ENCODE measurements at places on chromosomes 1 and 21.

- DNase-seq: no peak
Measured at GRCh38 chr1:201487742-201488141, 18.8 kb upstream of the PHLDA3 start.

DNA sequence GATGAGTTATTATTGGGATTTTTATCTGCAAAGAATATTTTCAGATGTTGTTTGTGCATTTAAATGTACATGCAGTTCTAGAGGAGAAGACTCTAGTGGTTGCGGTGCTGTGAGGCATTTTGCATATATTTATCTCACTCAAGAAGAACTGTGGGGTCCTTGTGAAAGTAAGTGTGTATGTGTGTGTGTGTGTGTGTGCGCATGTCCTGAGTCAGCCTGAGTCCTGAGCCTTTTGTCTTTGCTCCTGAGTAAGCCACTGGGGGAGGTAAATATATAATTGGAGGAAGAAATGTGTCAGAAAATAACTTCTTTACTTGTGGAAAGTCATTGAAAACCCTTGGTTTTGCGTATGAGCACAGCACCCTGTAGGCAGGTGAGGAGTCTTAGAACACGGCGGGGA is 55.6 kb upstream of the CD34 start:
- DNase-seq: no peak

DNA sequence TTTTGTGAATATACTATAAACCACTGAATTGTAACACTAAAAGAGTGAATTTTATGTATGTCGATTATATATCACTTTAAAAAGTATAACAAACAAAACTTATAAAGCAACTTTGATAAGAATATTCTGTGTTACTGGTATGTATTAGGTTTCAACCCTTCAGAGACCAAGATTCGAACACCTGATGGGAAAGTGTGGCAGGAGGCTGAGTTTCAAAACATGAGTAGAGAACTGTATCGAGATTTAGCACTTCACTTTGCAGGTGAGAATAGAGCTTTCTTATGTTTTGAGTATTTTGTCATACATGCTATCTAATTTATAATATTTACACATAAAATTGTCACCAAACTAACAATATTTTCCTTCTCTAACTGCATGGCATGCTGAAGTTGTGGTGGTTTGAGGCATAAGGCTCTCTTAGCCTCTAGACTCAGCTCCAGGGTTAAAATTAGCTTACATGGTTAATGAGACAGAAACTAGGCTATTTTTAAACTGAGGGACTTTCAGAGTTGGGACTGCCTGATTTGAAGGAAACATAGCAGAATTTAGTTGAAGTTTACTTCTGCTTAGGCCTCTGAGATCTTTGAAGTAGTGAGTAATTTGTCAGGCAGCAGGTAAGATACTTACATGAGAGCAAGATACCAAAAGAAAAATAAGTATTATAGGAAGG is 48.6 kb downstream of the CEP350 start:
- no peak for DNase-seq

DNA sequence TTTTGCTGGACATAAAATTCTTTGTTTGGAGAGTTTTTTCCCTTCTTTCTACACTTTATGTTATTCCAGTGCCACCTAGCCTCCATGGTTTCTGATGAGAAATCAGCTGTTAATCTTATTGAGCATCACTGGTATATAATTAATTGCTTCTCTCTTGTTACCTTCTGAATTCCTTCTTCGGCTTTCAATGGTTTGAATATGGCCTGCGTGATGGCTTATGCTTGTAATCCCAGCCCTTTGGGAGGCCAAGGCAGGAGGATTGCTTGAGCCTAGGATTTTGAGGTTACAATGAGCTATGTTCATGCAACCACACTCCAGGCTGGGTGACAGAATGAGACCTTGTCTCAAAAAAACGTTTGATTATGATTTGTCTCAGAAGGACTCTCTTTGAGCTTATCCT is 13.0 kb upstream of the CNIH4 start:
- DNase-seq: no peak

GRCh38 chr1:105101261-105101660 is 1351.6 kb downstream of the AMY1C start:
- DNase-seq: no peak

- no peak for DNase-seq
Measured at GRCh38 chr1:18526436-18527275, 45.9 kb downstream of the KLHDC7A start.

GRCh38 chr1:33280091-33280661 is 23.9 kb downstream of the ZNF362 start:
- no peak for DNase-seq

GRCh38 chr1:62401034-62401760 is 35.7 kb upstream of the USP1 start:
- DNase-seq: no peak

- no peak for DNase-seq
Measured at GRCh38 chr1:108597041-108597440, 37.1 kb downstream of the EEIG2 start.

- DNase-seq: no peak
Measured at GRCh38 chr1:180540697-180541594, 17.8 kb upstream of the OVAAL start.

DNA sequence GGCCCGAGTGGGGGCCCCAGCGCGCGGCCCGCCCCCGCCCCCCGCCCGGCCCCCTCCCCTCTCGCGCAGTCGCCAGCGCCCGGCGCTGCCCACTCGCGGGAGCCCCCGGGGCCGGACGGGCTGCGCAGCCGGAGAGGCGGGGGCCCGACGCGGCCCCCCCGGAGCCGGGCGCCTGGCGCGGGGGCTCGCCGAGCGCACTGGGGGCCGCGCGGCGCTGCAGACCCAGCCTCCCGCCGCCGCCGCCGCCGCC is 146 bp upstream of the ZNF362 start:
- no peak for DNase-seq

DNA sequence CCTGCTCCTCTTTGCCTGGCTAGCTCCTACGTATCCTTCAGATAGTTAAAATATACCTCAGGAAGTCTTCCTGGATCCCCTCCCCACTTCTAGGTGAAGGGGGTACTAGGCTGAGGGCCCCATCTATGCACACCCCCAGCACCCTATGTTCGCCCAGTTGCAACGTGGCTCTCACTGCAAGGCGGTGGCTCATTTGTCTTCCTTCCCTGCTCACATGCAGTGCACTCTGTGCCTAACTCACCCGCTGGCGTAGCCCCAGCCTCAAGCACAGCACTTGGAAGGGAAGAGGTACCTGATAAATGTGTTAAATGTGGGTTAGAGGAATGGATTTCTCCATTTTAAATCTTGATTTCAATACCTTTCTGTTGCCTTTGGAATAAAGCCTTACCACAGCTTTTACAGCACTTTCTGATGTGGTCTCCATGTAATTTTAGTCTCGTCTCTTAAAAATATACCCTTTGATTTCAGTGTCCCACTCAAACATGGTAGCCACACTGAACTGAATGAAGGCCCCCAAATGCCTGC is 39.3 kb downstream of the L1TD1 start:
- DNase-seq: no peak

DNA sequence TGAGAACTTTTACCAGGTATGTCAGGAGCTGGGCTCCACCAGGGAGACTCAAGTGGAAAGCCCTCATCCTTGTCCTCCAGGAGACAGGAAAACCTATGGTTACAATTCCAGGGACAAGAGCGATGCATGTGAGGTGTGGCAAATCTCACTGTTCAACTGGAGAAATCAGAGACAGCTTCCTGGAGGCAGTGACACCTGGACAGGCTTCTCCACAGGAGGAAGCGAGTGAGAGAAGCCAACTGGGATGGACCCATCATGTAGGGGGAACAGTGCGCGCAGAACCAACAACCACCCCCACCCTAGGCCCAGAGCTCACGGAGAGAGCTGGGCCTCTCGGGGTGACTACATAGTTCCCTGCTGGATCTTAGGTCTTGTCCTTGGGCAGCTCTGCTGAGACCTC is 5.6 kb upstream of the SLX9 start:
- no peak for DNase-seq

DNA sequence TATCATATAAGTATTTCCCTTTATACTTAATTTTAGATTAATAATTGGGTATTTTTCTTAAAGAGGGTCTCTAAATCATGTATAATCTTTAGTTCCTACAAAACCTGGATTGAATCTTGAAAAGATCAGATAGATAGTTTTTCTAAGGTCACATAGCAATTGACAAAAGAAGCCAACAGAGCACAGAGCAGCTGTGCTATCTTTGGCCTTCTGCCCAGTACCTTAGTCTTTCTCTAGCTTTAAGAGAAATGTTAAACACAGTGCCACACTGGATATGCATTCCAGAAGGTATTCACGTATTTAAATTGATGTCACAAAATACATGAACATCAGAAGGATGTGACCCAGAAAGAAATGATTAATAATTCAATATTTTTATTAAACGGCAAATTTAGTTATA is 86.8 kb downstream of the C21orf91 start:
- no peak for DNase-seq

DNA sequence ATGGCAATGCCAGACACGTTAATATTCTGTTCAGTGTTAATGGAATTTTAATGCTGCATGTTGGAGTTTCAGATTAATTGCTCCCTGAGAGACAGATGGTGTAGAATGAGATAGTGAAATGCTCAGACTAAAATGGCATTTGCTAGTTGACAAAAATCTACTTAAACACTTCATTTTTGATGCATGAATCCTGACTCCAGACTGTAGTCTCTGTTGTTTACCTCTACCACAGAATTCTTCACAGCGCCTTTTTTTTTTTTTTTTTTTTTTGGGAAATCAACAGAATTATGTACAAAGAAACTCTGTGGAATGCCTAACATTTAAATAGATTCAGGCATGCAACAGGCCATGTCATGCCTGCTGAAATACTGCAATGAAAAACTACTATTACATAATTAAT is 111.3 kb downstream of the PLPPR5 start:
- DNase-seq: no peak

- no peak for DNase-seq
Measured at GRCh38 chr1:64798872-64799271, 54.0 kb downstream of the RAVER2 start.

DNA sequence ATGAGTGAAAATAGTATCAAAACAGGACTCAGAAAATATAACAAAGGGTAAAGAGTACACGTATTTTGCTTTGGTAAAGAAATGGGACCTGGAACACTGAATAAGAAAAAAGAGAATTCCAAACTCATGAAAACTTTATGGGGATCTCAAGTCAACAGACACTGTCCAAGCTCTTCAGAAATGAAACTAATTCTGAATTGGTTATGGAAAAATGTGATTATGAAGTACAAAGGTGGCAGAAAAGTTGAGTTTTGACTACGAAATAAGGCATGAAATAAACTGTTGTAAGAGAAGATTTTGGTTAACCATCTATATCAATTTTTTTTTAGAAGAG is 8.4 kb downstream of the EGLN1 start:
- DNase-seq: no peak

GRCh38 chr1:18929686-18930085 is 26.8 kb downstream of the IFFO2 start:
- DNase-seq: no peak

DNA sequence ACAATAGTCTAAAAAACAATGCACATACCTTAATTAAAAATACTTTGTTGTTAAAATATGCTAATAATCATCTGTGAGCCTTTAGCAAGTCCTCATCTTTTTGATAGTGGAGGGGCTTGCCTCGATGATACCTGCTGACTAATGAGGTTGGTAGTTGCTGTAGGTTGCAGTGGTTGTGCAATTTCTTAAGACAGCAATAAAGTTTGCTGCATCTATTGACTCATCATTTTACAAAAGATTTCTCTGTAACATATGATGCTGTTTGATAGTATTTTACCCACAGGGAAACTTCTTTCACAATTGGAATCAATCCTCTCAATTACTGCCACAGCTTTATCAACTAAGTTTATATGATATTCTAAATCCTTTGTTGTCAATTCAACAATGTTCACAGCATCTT is 7.6 kb downstream of the C1orf87 start:
- DNase-seq: no peak

DNA sequence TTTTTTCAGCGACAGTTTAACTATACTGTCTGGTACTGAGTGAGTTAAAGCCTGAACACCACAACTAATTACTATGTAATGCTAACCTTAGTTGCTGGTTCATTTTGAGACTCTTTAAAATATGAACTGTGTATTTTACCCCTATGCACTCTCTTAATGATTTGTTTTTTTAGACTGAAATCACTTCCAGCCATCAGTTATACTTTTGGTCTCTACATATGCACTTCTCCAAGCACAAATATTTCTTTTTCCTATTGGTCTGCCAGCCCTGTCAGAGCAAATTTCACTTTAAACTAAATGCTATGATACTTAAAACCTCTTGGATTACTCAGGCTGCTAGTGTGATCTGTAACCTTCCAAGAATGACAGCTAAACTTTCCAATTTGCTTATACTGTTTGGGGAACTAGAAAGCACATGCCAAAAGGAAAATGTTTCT is 38.1 kb upstream of the SCYL3 start:
- no peak for DNase-seq

DNA sequence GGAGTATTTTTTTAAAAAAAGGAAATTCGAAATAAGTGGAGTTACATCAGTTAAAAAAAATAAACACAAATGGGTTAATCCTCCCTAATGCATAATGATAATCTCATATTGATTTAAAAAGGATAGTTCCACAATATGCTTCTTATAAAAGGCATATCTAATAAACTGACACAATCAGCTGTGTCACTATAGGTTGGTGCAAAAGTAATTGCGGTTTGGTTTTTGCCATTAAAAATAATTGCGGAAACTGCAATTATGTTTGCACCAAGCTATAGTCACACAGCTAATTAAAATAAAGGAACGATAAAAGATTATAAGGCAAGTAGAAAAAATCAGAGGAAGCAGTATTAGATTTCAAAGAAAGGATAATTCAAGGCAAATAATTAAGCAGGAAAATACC is 21.0 kb upstream of the IFI44L start:
- no peak for DNase-seq

GRCh38 chr1:162678439-162678838 is 46.2 kb downstream of the DDR2 start:
- no peak for DNase-seq

DNA sequence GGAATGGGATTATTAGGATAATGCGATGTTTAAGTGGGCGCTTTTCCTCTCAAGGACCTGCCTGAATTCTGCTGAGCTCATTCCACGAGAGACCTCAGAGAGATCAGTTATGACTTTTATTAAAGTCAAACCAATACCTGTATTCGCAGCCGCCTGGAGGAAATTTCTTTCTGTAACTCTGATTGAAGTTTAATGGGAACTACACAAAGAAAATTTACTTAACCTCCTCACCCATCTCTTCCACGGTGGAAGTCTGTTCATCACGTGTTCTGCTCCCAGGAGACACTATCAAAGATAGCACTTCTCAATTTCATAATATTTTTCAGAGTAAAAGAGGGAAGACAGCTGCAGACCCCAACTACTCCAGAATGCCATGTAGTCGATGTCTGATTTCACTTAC is 334.7 kb upstream of the POU3F1 start:
- no peak for DNase-seq

DNA sequence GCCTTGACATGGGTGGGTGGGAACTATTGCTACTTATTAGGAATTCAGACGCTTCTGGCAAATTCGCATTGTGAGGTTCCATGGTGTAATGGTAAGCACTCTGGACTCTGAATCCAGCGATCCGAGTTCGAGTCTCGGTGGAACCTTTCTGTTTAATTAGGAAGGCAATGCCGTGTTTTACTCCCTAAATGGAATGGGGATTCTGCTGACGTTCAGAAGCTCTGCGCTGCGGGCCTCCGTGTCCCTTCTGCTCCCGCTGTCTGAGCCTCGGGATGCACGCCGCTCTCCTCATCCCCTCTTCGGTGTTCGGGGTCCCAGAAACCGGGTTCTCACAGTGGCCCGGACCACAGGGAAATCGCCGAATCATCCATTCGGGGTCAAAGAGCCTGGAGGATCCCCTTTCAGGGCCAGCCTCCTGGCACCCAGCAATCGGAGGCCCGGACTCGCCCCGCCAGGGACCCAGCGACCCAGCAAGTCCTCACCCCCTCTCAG is 280.3 kb downstream of the FAM72C start:
- DNase-seq: no peak
